Tibial artery (tissue), 4 donors: ENCODE measurements at places on chromosomes 4 and X.

DNA sequence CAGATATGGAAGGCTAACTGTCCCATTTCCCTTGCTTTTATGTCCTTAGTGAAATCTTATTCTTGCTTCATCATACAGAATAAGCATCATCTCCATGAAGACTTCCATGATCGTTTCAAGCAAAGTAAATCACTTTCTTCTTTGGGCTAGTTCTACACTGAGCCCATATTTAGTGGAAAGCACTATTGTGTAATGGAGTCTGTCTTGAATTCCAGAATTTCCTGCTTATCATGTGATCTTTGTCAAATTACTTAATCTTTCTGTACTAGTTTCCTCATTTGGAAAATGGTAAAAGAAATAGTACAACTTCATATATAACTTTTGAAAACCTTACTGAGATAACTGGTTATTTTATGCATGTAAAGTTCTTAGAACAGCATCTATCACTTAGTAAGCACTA, 7.6 kb downstream of the ANAPC10 start:
- no peak for DNase-seq

DNA sequence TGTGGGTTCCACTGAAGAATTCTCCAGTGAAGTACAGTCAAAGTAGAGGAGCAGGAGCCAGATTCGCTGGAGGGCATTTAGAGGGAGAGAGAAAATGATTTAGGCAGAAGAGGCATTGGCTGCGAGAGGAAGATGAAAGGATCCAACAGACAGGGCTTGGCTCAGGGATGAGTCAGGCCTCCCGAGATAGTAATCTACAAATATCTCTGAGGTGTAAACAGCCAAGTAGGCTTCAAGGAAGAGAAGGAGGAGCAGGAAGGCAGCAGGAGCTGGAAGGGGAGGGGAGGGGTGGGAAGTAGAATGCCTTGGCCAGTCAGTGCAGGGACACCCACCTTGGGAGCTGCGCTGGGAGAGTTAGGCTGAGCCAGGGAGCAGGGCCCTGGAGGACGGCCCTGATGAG, 55.5 kb downstream of the PJA1 start:
- DNase-seq, result no peak

GRCh38 chr4:148954011-148954749, 512.0 kb upstream of the NR3C2 start:
- no peak for DNase-seq

DNA sequence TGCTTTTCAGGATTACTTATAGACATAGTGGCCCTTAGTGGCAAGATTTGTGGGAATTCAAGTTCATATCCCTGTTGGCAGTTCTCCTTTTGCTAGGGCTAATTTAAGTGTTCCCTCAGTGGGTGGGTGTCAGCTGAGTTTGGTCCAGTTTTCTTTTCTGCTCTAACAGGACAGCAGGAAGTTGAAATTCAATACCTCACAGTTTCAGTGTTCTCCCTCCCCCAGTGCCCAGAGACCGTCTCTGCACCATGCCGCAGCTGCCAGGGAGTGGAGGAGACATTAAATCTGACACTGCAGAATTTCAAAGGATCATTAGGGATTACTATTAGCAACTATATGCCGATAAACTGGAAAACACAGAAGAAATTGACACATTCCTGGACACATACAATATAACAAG, 50.7 kb downstream of the UBE2NL start:
- DNase-seq, result no peak

DNA sequence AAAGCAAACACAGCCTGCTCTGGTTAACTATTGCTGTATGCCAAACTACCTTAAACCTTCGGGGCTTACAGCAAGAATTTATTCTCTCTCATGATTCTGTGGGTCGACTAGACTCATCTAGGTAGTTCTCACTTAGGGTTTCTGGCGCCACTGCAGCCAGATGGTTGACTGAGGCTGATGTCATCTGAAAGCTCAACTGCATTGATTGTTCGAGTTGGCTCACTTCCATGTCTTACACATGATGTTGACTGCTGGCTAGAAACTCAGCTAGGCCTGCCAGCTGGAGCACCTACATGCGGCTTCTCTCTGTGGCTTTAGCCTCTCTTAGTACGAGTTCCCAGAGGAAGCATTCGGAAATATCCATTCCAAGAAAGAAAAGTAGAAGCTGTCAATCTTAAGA, 103.2 kb downstream of the SRPX start:
- DNase-seq, result no peak

GRCh38 chr4:88106205-88106604, 52.2 kb downstream of the ABCG2 start:
- no peak for DNase-seq

- no peak for DNase-seq
These were observed 25.1 kb downstream of the FHDC1 start for GRCh38 chr4:152961014-152961772.

GRCh38 chrX:44784241-44784640, 59.6 kb upstream of the DUSP21 start:
- DNase-seq, result no peak
